ENCODE measurements at places on chromosomes 4 and X.

DNA sequence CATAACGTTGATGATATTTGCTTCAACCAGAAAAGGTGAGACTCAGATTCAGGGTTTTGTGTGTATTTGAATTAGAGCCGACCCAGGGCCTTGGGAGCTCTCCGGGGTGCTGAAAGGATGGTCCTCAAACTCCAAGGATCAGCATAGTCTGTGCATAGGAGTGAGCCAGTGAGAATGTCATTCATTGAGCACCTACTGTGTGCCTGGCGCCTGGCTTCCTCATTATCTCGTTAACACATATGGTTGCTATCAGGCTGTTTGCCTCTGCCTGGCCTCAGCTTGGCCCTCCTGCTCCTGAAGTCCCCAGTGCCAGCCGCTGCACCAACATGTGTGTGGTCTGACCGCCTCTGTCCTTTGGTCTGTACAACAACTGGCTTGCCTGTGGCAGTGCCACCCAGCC is 25.1 kb upstream of the JAKMIP1 start:
- no peak for DNase-seq

DNA sequence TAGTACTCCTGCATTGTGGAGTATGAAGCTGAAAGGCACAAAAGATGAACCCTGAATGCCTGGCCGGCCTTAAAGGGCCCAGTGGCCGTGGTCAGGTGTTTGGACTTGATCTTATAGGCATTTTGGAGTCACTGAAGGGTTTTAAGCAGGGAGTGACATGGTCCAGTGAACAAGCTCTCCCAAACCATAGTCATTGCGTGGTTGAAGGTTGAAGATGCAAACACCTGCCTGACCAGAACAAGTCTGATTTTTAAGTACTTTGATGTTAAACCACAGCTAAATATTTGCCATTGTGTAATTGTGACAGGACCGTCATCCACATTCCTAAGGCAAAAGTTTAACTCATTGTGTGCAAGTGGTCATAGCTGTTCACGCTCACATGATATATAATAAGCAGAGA is 3.3 kb downstream of the STK32B start:
- no peak for DNase-seq

- DNase-seq = no peak
Measured at GRCh38 chr4:154158361-154159155, 333.0 kb downstream of the DCHS2 start.

DNA sequence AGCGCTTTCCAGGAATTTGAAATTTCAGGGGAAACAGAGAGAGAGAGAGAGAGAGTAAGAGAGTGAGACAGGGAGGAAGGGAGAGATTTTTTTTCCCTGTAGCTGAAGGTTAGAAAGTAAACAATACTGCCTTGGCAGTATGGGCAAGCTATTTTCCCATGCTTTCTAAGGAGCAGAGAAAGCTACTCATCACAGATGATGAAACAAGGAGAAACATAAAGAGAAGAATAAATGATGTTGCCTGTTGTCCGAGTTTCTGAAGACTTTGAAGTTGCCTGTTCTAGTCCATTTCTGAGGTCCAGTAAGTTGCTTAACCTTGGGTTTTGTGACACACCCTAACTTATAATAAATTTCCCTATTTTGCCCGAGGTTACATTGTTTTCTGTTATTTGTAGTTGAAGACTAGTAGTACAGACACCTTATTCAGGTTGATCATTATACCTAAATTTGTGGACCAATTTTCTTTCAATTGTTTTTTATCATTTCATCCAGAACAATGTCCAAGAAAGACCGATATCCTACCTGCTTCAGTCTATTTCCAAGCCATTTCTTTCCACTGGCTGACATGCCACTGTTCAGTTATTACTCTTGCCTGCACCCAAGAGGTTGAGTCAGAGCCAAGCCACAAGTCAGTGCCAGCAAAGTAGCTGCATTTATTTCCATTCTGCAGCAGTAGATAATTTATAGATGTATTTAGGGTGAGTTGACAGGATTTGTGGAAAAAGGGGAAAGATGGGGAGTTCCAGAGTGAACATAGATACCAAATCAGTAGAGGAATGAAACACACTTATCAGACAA is 49.7 kb upstream of the SLC16A2 start:
- DNase-seq = no peak

DNA sequence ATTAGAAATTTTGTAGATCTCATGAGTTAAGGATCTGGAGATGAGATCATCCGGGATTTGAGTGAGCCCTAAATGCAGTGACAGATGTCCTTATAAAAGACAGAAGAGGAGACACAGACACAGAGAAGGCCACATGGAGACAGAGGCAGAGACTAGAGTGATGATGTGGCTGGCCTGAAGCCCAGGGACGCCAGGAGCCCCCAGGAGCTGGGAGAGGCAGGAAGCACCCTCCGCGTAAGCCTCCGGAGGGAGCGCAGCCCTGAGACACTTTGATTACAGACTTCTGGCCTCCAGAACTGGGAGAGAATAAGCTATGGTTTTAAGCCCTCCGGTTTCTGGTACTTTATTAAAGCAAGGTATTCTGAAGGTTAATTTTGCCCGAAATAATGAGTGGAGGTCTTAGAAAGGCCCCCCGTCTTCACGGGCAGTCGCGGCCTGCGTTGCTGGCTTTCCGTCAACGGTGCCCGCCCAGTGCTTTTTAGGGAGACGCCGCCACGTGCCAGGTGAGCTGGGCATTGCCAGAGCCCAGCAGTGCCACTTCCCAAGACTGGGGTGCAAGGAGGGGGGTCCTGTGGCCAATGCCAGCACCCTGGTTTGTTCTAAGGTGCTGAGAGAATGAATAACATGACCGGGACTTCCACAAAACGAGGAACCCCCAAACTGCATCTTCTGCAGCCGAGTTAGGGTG is 8.1 kb downstream of the DHRSX start:
- no peak for DNase-seq

DNA sequence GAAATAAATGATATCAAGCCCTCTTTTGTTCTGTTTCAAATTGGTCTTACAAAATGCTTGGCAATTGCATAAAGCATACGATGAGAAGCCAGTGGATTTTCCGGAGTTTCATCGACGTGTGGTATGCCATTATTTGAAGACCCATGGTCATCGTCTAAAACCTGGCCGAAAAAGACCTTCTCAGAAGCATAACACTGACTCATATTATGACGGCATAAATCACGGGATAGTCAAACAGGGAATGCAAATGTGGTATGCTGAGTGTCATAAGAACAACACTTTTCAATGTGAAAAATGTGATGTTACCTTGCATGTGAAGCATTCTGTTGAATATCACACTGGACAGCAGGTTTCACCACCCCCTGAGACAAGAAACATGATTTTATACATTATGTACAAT is 695.2 kb downstream of the GRXCR1 start:
- no peak for DNase-seq

GRCh38 chrX:5979338-5979737 is 249.3 kb downstream of the NLGN4X start:
- DNase-seq = no peak
